ENCODE measurements at places on chromosomes 3 and 15. TPM values are rescaled to one million over a fixed set of nuclear protein-coding genes. Genes with fewer than 3 reads are reported as not detected.

The TMEM207 gene
- total RNA-seq: not detected

The HEG1 gene
- total RNA-seq: 92.2 TPM

The TOPAZ1 gene
- not detected for total RNA-seq

The LARP6 gene
- 7.1 TPM for total RNA-seq

The UBAP1L gene
- 0.65 TPM for total RNA-seq

The TTC21A gene
- 1.3 TPM for total RNA-seq

The SERPINI2 gene
- not detected for total RNA-seq

The CEP70 gene
- total RNA-seq: 7.6 TPM

The CAPN3 gene
- 0.94 TPM for total RNA-seq

The FGF7 gene
- total RNA-seq: not detected

The NUP210 gene
- 7.9 TPM for total RNA-seq

The ITIH3 gene
- total RNA-seq: 0.16 TPM

The WDR76 gene
- total RNA-seq: 11.0 TPM

The VGLL3 gene
- 0.76 TPM for total RNA-seq

Data from bladder microvascular endothelial cell (primary cell).